ENCODE measurements at places on chromosomes 4 and X. TPM values are rescaled to one million over a fixed set of nuclear protein-coding genes. Genes with fewer than 3 reads are reported as not detected.

DNA sequence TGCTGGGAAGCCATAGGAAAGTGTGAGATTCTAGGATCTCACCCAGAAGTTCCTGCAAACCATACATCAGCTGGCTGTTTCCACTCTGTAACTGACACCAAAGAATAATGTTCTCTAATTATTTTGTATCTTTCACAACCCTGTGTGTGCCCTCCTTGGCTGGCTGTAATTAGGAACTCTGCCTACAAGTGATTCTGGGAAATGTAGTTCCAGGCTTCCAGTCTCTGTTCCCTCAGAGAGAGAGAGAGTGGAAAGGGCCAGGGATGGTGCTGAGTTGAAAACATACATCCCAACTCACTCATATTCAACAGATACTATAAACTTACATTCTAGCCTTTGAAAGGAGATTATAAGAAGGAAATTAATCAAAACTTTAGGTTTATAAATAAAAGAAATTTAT, 57.5 kb upstream of the C1QTNF7 start:
- no peak overlapping the region for H3K4me3 ChIP-seq
- H3K27ac ChIP-seq = no peak overlapping the region
- no peaks in the 10 kb centered on the region for H3K4me1 ChIP-seq
- no peaks in the 10 kb centered on the region for H3K27me3 ChIP-seq
- DNase-seq = no peak

ZC4H2 gene
- 1.9 TPM for total RNA-seq

HSFX3 gene
- not detected for total RNA-seq

FAM9C gene
- total RNA-seq = not detected

DNA sequence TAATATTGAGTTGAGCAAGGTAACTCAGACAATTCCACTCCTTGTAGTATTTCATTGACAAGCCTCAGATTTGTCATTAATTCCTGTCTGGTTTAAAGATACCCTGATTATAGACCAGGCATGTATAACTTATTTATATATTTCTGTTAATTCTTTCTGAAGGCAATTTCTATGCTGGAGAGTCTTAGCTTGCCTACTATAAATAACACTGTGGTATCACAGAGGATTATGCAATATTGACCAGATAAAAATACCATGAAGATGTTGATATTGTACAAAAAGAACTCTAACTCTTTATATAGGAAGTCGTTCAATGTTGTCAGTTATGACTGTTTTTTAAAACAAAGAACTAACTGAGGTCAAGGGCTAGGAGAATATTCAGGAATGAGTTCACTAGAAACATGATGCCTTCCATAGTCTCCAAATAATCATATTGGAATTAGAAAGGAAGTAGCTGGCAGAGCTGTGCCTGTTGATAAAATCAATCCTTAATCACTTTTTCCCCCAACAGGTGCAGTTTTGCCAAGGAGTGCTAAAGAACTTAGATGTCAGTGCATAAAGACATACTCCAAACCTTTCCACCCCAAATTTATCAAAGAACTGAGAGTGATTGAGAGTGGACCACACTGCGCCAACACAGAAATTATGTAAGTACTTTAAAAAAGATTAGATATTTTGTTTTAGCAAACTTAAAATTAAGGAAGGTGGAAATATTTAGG, 821 bp downstream of the CXCL8 start:
- DNase-seq = no peak
- H3K4me3 ChIP-seq = no peak overlapping the region
- H3K36me3 ChIP-seq = no peaks in the 10 kb centered on the region
- no peak overlapping the region for H3K27ac ChIP-seq
- no peaks in the 10 kb centered on the region for H3K27me3 ChIP-seq

GRCh38 chr4:168573870-168574269, 77.0 kb downstream of the PALLD start:
- no peaks in the 10 kb centered on the region for H3K4me1 ChIP-seq
- H3K4me3 ChIP-seq = no peak overlapping the region
- no peak overlapping the region for H3K27ac ChIP-seq
- no peaks in the 10 kb centered on the region for H3K36me3 ChIP-seq
- no peaks in the 10 kb centered on the region for H3K27me3 ChIP-seq

DNA sequence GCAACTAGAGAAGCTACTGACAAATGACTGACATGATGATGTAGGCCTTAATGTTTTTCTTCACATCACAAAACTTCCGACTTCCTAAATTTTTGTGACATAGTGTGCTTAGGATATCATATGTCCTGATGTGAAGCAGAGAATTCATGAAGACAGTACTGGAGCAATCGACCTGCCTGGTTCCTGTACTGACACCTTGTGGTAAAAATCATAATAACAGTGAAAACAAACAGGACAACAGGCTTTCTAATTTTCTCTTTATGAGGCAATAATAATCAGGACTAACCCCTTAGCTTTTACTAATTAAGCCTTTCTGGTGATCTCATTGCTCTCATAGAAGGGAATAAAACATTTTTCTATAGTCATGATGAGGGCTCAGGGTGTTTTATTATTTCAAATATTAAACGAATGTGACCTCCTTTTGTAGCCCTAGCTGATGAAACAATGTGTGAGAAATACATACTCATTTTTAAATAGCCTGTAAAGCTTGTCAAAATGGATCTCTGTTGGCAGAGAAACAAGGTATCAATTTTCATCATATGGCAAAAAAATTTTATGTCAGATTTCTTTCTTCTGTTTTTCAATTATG, 158.4 kb downstream of the TENT5D start:
- H3K4me1 ChIP-seq = no peaks in the 10 kb centered on the region
- no peak overlapping the region for H3K27ac ChIP-seq
- peak; percentile 19 for DNase-seq
- H3K27me3 ChIP-seq = no peaks in the 10 kb centered on the region
- H3K36me3 ChIP-seq = no peaks in the 10 kb centered on the region

DNA sequence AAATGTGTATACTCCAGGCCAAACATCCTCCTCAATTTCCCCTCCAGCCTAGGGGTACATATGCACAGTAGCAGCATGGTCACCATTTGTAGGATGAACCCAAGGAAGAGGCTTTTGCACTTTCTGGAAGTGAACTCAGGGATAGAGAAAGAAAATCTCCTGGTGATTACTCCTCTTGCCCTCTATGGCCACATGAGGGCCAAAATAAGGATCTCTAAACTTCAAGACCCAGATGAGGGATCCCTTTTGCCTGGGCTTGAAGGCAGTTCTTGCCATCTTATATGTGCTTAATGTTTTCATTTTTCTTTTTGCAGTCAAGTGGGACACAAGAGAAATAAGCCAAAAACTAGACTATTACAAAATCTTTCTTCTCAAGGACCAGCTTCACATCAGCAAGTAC, 29.5 kb upstream of the MUC7 start:
- H3K27me3 ChIP-seq = no peaks in the 10 kb centered on the region
- no peaks in the 10 kb centered on the region for H3K36me3 ChIP-seq
- H3K4me1 ChIP-seq = no peaks in the 10 kb centered on the region
- no peak overlapping the region for H3K4me3 ChIP-seq
- H3K27ac ChIP-seq = no peak overlapping the region

SLC38A5 gene
- total RNA-seq = 213 TPM

- H3K4me3 ChIP-seq = no peak overlapping the region
- DNase-seq = no peak
- H3K4me1 ChIP-seq = no peaks in the 10 kb centered on the region
- no peaks in the 10 kb centered on the region for H3K36me3 ChIP-seq
These were observed 135.7 kb downstream of the GPC3 start for GRCh38 chrX:133849676-133850075.

DNA sequence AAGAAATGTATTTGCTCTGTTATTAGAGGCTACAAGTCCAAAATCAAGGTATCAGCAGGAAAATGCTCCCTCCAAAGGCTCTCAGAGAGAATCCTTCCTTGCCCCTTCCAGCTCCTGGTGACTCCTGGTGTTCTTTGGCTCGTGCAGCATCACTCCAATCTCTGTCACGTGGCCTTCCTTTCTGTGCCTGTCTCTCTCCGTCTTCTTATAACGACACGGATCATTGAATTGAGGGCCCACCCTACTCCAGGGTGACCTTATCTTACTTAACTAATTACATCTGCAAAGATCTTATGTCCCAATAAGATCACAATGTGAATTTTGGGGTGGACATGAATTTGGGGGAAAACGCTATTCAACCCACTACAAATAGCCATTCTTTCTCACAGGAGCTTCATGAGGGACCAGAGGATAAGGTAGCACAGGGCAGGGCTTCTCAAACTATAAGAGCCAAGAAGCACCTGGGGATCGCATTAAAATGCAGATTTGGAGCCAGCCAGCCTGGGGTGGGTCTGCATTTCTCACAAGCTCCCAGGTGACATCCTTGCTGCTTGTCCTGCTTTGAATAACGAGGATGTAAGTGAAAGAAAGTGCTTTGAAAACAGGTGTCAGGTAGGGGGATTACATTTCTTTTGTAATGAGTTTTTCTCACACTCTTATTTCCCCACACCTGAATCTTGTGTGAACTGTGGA, 41.9 kb upstream of the APLN start:
- no peak overlapping the region for H3K27ac ChIP-seq
- no peaks in the 10 kb centered on the region for H3K4me1 ChIP-seq
- H3K27me3 ChIP-seq = peaks cover 5% of the 10 kb centered on the region
- H3K4me3 ChIP-seq = no peak overlapping the region

GRCh38 chr4:164252286-164252685, 501.6 kb upstream of the SMIM31 start:
- no peak for DNase-seq
- no peak overlapping the region for H3K27ac ChIP-seq
- no peaks in the 10 kb centered on the region for H3K36me3 ChIP-seq
- no peak overlapping the region for H3K4me3 ChIP-seq

- DNase-seq = no peak
- H3K36me3 ChIP-seq = no peaks in the 10 kb centered on the region
- no peak overlapping the region for H3K27ac ChIP-seq
- no peaks in the 10 kb centered on the region for H3K27me3 ChIP-seq
- H3K4me3 ChIP-seq = no peak overlapping the region
These were observed 411.9 kb downstream of the GPAT3 start for GRCh38 chr4:83947830-83948193.

DNA sequence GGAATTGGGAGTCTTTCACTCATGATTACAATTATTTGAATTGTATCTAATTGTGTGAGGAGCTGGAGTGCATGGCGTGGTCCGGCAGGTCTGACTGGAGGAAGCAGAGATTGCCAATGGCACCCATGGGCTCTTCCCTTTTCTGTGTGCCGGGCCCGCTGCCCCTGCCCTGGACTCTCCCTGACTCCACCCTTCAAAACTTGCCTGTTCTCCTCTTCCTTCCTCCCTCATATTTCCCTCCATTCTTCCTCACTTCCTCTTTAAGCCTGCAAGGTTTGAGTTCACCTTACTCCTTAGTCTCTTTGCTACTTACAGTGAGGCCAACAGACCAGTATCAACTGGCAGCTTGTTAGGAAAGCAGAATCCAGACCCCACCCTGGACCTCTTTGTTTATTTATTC, 6.5 kb upstream of the STBD1 start:
- H3K27ac ChIP-seq = peak overlapping the region; percentile 86
- no peaks in the 10 kb centered on the region for H3K36me3 ChIP-seq

- H3K27me3 ChIP-seq = no peaks in the 10 kb centered on the region
- H3K36me3 ChIP-seq = no peaks in the 10 kb centered on the region
- H3K27ac ChIP-seq = no peak overlapping the region
- H3K4me3 ChIP-seq = no peak overlapping the region
- no peaks in the 10 kb centered on the region for H3K4me1 ChIP-seq
These were observed 120.9 kb upstream of the NRK start for GRCh38 chrX:105701310-105702052.

DNA sequence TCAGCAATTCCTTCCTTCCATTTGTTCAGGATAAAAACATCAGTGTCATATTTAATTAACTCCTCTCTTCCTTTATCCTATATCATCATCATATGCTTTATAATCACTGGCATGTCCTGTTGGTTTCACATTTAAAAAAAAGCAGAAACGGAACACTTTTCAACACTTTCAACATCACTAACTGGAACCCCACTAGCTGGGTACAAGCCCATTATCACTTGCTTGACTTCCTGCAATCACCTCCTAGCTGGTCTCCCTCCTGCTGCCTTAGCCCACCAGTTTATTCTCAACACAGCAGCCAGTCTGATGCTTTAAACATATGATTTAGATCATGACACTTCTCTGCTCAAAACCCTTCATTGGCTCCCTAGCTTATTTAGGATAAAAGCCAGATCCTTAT, 116.4 kb upstream of the LSM6 start:
- H3K27ac ChIP-seq = no peak overlapping the region
- no peak for DNase-seq
- H3K4me3 ChIP-seq = no peak overlapping the region
- H3K27me3 ChIP-seq = no peaks in the 10 kb centered on the region

DNA sequence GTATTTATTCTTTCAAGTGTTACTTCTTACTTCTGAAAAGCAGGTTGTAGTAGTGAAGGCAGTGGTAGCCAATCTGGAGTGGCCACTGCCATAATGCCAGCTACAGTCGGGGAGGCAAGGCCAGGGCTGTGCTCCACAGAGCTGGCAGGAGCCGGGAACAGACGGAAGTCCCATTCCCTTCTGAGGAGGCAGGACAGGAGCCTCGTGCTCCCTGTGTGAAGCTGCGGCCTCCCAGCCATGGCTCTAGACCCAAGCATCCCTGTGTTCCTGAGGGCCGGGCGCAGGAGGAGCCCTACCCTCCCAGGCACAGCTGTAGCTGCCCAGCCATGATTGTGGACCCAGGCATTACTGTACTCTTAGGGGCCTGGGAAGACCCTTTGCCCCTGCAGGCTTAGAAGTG, 461.8 kb downstream of the ADGRL3 start:
- no peak for DNase-seq
- H3K4me1 ChIP-seq = no peaks in the 10 kb centered on the region
- no peak overlapping the region for H3K4me3 ChIP-seq

DNA sequence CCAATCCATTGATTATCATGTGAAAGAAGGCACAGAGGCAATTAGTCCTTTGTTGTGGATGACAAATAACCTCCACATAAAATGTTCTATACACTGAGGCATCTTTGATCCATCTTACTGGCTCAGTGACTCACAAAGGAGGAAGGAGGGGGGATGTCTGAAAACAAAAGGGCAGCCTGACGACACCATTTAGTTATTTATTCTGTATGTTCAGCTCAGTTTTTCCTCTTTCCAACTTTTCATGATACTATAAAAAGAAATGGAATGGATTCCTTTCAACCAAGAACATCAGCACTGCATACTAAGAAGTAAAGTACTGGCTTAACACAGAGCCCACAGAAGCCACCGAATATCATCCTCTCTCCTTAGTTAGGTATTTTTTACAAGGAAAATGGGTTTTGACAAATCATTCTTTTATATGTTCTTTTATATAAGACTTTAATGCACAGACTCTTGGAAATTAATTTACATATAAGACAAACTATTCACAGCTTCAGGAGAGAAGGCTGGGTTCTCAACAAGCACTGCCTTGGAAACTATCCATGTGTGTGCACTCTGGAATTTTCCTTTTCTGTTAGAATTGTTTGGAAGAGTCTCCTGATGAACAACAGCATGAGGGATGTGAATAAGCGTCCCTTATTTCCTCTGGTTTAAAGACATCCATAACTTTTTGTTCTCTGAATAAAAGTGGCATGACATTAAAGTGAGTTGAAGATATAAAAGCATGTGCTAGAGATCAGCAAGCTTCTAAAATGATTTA, 135.6 kb downstream of the TSPAN5 start:
- H3K27me3 ChIP-seq = no peaks in the 10 kb centered on the region
- no peak for DNase-seq
- H3K4me1 ChIP-seq = no peaks in the 10 kb centered on the region
- H3K36me3 ChIP-seq = no peaks in the 10 kb centered on the region
- H3K4me3 ChIP-seq = no peak overlapping the region

GRCh38 chr4:164706675-164707074, 47.3 kb upstream of the SMIM31 start:
- no peak for DNase-seq
- H3K27ac ChIP-seq = no peak overlapping the region
- no peaks in the 10 kb centered on the region for H3K4me1 ChIP-seq
- H3K4me3 ChIP-seq = no peak overlapping the region
- no peaks in the 10 kb centered on the region for H3K27me3 ChIP-seq
- H3K36me3 ChIP-seq = no peaks in the 10 kb centered on the region

ARMCX2 gene
- 0.09 TPM for total RNA-seq

GABRE gene
- total RNA-seq = 184 TPM
